Thyroid gland (tissue), 4 donors: ENCODE measurements at places on chromosomes 2 and 18. TPM values are rescaled to one million over a fixed set of nuclear protein-coding genes. Genes with fewer than 3 reads are reported as not detected.

PDCD1 gene
- total RNA-seq, result 0.56 TPM

GRCh38 chr2:219886615-219887014, 259.2 kb downstream of the SLC4A3 start:
- no peak overlapping the region for H3K4me3 ChIP-seq
- H3K27me3 ChIP-seq, result no peaks in the 10 kb centered on the region
- no peak for DNase-seq
- no peak overlapping the region for H3K27ac ChIP-seq
- no peaks in the 10 kb centered on the region for H3K36me3 ChIP-seq

DNA sequence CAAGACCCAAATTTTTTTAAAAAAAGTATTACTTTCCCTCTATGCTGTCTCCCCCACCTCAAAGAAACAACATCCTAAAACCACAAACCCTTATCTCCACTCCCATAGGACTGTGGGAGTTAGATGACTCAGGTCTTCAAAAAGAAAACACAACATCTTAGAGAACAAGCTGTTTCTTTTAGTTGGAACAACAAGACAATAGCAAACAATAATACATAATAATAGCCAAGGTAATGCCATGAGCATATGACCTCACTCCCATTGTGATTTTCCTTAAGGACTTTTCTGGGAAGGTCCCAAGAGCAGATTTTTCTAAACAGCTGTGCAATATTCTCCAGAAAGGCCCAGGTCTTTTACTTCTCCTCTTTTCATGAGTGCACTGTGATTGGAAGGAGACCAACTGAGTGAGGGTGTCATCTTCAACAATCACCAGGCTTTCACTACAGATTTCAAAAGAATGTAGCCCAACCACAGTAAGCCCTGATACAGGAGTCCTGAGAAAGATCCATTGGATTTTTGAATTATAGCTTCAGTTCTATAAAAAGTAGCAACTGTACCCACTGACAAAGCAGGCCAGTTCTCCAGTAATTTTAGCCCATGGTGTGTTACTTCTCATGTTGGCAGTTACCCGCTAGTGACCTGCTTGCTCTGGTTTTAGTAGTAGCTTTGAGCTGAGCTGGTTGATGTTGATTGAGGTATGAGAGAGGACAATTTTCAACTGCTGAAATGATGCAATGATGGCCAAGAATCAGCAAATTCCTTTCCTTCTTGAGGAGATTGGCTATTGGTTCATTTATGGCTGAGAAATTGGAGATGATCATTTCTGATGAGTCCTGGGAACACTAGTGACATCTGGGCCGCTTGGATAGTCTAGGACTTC, 144.5 kb upstream of the TCF4 start:
- H3K4me3 ChIP-seq, result no peak overlapping the region
- no peaks in the 10 kb centered on the region for H3K4me1 ChIP-seq
- H3K27ac ChIP-seq, result no peak overlapping the region
- no peaks in the 10 kb centered on the region for H3K36me3 ChIP-seq
- no peak for DNase-seq
- H3K27me3 ChIP-seq, result no peaks in the 10 kb centered on the region

- no peaks in the 10 kb centered on the region for H3K27me3 ChIP-seq
- no peak overlapping the region for H3K4me3 ChIP-seq
- no peak overlapping the region for H3K27ac ChIP-seq
- no peaks in the 10 kb centered on the region for H3K4me1 ChIP-seq
- no peak for DNase-seq
Measured at GRCh38 chr2:145846982-145847381, 1327.1 kb upstream of the ZEB2 start.

GRCh38 chr18:48182779-48183178, 226.4 kb downstream of the ZBTB7C start:
- H3K4me1 ChIP-seq, result no peaks in the 10 kb centered on the region
- H3K36me3 ChIP-seq, result no peaks in the 10 kb centered on the region
- DNase-seq, result no peak
- H3K27me3 ChIP-seq, result no peaks in the 10 kb centered on the region
- H3K4me3 ChIP-seq, result no peak overlapping the region

SEPTIN10 gene
- total RNA-seq, result 61.7 TPM

DNA sequence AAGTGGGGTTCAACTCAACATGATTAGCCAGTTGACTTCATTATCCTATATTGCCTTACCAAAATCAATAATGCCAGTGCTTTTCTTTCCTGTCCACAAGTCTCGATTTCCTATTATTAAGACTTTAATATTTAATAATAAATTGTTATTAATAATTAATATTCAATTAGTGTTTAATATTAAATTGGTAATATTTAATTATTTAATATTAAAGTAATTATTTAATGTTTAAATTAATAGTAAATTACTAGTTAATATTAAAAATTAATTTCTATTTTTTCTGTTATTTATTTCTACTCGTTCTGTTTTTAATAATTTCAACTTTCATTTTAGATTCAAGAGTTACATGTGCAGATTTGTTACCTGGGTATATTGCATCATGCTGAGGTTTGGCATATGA, 243.2 kb downstream of the GULP1 start:
- H3K27ac ChIP-seq, result no peak overlapping the region
- H3K27me3 ChIP-seq, result no peaks in the 10 kb centered on the region
- H3K4me3 ChIP-seq, result no peak overlapping the region
- H3K36me3 ChIP-seq, result no peaks in the 10 kb centered on the region
- no peak for DNase-seq

DNA sequence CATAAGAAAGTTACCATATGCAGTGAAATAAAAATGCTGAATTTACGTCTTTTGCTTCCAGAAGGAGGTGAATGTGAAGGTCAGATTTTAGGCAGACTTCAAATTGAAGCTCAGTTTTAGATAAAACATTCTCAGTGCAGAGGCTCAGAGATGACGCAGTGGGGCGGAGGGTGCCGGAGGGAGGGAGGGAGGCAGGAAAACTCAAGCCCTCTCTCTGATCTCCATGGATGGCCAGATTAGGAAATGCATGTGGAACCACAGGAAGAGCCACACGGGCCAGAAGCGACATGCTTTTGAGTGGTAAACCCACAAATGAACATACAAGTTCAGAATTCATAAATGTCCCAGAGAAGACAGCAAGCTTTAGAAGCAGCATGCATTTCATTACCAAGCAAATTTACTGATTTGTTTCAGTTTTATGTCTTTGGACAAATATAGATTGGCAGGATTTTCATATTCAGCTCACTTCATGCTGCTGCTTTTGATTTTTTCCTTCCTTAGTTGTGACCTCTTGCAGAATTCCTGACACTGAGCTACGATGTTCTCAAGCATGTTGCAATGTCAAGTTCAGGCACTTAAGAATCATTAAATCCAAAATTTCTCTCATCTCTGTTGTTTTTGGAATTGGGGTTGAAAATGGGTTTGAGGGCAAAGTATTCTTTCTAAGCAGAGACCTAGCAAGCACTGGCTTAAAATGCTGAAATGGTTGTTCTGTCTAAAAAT, 29.7 kb upstream of the APCDD1 start:
- H3K4me3 ChIP-seq, result no peak overlapping the region
- H3K27me3 ChIP-seq, result no peaks in the 10 kb centered on the region
- DNase-seq, result no peak
- no peaks in the 10 kb centered on the region for H3K36me3 ChIP-seq
- no peak overlapping the region for H3K27ac ChIP-seq

PCARE gene
- not detected for total RNA-seq

- no peaks in the 10 kb centered on the region for H3K27me3 ChIP-seq
- no peak for DNase-seq
- H3K4me1 ChIP-seq, result peaks cover 37% of the 10 kb centered on the region
- H3K4me3 ChIP-seq, result no peak overlapping the region
Measured at GRCh38 chr2:233702238-233702637, 9.5 kb downstream of the UGT1A6 start.

- no peak for DNase-seq
- H3K4me3 ChIP-seq, result no peak overlapping the region
- H3K4me1 ChIP-seq, result no peaks in the 10 kb centered on the region
- no peak overlapping the region for H3K27ac ChIP-seq
- H3K27me3 ChIP-seq, result no peaks in the 10 kb centered on the region
- no peaks in the 10 kb centered on the region for H3K36me3 ChIP-seq
Measured at GRCh38 chr2:100592226-100592625, 29.4 kb downstream of the PDCL3 start.

DNA sequence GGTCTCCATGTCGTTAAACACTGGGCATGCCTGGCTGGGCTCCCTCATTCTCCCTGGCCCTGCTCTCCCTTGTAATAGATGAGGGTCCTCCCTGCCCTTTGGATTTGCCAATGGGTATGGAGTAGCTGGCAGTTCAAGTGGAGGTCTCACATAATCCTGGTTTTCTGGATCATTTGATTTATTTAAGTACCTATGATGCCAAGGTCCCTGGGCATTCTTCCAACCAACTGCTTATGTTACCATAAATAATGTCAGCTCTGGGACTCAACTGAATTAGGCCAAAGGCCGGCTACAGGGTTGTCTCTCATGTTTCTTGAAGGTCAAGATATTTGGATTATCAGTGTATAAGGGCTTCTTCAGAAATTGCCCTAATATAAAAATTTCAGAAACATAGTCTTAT, 104.9 kb upstream of the LYPD6 start:
- H3K27me3 ChIP-seq, result no peaks in the 10 kb centered on the region
- H3K36me3 ChIP-seq, result no peaks in the 10 kb centered on the region
- DNase-seq, result no peak
- H3K4me1 ChIP-seq, result no peaks in the 10 kb centered on the region

SPC25 gene
- not detected for total RNA-seq

AMER3 gene
- 0.08 TPM for total RNA-seq

ADI1 gene
- total RNA-seq, result 35.9 TPM

- H3K4me1 ChIP-seq, result no peaks in the 10 kb centered on the region
- no peak overlapping the region for H3K27ac ChIP-seq
- no peak for DNase-seq
- no peaks in the 10 kb centered on the region for H3K36me3 ChIP-seq
- H3K4me3 ChIP-seq, result no peak overlapping the region
Measured at GRCh38 chr18:69758458-69758857, 189.2 kb downstream of the CD226 start.

DNA sequence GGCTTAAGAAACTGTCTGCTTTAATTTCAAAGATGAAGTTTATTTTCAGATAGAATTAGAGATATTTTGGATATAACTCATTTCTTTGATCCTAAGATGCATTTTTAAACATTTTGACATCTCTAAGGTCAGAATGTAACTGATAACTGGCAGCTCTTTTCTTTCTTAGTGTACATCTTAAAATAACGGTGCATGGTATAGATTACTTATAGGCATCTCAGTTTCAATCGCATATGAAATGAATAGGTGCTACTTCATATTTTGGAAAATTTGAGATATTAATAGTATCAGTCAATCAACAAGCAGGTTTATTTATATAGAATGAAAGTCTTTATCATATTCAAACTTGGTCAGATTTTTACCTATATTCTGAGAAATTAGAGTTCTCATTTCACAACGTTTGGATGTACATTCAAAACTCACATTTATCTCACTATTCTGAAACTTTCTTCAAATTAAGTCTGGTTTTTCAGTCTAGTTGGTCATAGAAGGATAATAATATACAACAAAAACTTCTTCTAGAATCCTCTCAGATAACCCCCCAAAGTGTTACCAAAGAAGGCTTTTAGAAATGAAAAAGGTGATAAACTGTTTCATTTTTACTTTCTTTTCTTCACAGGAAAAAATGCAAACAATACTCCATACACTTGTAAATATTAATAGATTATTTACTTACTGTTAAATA, 122.8 kb upstream of the WDSUB1 start:
- no peaks in the 10 kb centered on the region for H3K27me3 ChIP-seq
- DNase-seq, result no peak
- no peak overlapping the region for H3K27ac ChIP-seq
- H3K4me3 ChIP-seq, result no peak overlapping the region
- no peaks in the 10 kb centered on the region for H3K4me1 ChIP-seq
- H3K36me3 ChIP-seq, result peaks cover 23% of the 10 kb centered on the region

- H3K4me1 ChIP-seq, result peaks cover 7% of the 10 kb centered on the region
- no peak overlapping the region for H3K27ac ChIP-seq
- H3K27me3 ChIP-seq, result no peaks in the 10 kb centered on the region
- no peak overlapping the region for H3K4me3 ChIP-seq
- no peaks in the 10 kb centered on the region for H3K36me3 ChIP-seq
- DNase-seq, result no peak
Measured at GRCh38 chr2:32755666-32756065, 127.8 kb downstream of the TTC27 start.

GRCh38 chr2:85893428-85894258, 4.9 kb upstream of the ST3GAL5 start:
- no peak overlapping the region for H3K4me3 ChIP-seq
- peaks cover 54% of the 10 kb centered on the region for H3K4me1 ChIP-seq
- no peaks in the 10 kb centered on the region for H3K27me3 ChIP-seq
- no peak for DNase-seq
- no peaks in the 10 kb centered on the region for H3K36me3 ChIP-seq

- no peaks in the 10 kb centered on the region for H3K27me3 ChIP-seq
- DNase-seq, result no peak
- no peak overlapping the region for H3K4me3 ChIP-seq
- no peaks in the 10 kb centered on the region for H3K4me1 ChIP-seq
- H3K27ac ChIP-seq, result no peak overlapping the region
- H3K36me3 ChIP-seq, result no peaks in the 10 kb centered on the region
Measured at GRCh38 chr18:77343846-77344510, 94.3 kb downstream of the GALR1 start.

GCG gene
- not detected for total RNA-seq

DNA sequence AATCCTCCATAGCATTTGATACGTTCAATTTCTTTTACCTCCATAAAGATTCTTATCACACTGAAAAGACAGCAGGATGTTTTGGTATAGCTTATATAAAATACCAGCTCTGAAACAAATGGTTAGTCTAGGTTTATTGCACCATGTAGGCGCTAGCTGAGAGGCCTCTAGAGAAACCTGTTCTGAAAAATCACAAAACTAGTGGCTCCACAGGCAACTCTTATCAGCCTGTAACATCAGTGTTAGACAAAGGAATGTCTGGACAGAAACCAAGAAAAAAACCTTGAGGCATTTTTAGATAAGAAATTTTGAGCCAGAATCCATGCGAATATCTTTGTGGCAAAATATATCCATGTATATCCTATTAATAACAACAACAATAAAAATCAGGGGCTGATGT, 440.4 kb upstream of the MAP2 start:
- H3K4me3 ChIP-seq, result no peak overlapping the region
- H3K4me1 ChIP-seq, result no peaks in the 10 kb centered on the region
- no peak overlapping the region for H3K27ac ChIP-seq
- no peaks in the 10 kb centered on the region for H3K27me3 ChIP-seq
- no peaks in the 10 kb centered on the region for H3K36me3 ChIP-seq

- DNase-seq, result peak; percentile 44
- H3K4me3 ChIP-seq, result no peak overlapping the region
- H3K27ac ChIP-seq, result no peak overlapping the region
- H3K36me3 ChIP-seq, result peaks cover 7% of the 10 kb centered on the region
- peaks cover 3% of the 10 kb centered on the region for H3K4me1 ChIP-seq
Measured at GRCh38 chr2:38581193-38582147, 21.3 kb downstream of the HNRNPLL start.

- no peaks in the 10 kb centered on the region for H3K4me1 ChIP-seq
- no peak overlapping the region for H3K4me3 ChIP-seq
- no peaks in the 10 kb centered on the region for H3K36me3 ChIP-seq
Measured at GRCh38 chr2:106956879-106957278, 70.9 kb upstream of the ST6GAL2 start.

TCF7L1 gene
- 12.1 TPM for total RNA-seq

DNA sequence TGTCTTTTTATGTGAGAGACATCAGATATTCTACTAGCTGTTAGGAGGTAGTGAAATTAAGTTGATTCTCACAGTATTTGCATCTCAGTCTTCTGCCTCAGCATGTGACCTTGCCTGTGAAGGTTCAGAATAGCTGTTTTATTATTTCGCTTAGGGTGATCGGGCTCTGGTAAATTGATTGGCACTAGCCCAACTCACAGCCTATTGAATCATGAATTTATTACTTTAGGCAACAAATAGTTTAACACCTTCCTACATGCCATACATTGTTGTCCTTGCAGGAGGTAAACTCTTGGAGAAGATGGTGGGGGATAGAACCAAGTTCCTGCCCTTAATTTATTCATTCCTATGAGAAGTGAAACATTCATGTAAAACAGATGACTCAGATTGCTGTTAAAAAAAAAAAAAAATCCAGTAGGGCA, 101.9 kb downstream of the GPD2 start:
- H3K4me3 ChIP-seq, result no peak overlapping the region
- H3K36me3 ChIP-seq, result no peaks in the 10 kb centered on the region
- H3K27ac ChIP-seq, result no peak overlapping the region
- H3K27me3 ChIP-seq, result no peaks in the 10 kb centered on the region
